ENCODE measurements at places on chromosomes 3 and 15.

GRCh38 chr3:103992469-103992868 lies 1374.2 kb upstream of the ALCAM start:
- DNase-seq, result no peak

DNA sequence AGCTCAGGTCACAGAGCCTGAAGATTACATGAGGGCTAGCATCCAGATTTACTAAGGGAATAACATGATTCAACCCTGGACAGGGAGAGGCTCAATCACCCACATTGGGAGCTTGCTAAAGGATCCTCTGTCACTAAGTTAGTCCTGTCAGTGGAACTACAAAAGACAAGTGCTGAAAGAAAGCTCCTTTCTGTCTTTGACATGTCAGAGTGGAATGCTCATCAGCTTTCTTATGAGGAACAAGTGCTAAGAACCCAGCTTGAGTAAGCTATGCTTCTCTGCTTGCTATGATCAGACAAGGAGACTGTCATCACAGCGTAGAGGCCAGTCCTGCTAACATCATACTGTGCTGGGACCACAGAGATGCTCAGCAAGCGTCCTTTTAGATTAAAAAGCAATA lies 74.5 kb downstream of the MB21D2 start:
- no peak for DNase-seq

DNA sequence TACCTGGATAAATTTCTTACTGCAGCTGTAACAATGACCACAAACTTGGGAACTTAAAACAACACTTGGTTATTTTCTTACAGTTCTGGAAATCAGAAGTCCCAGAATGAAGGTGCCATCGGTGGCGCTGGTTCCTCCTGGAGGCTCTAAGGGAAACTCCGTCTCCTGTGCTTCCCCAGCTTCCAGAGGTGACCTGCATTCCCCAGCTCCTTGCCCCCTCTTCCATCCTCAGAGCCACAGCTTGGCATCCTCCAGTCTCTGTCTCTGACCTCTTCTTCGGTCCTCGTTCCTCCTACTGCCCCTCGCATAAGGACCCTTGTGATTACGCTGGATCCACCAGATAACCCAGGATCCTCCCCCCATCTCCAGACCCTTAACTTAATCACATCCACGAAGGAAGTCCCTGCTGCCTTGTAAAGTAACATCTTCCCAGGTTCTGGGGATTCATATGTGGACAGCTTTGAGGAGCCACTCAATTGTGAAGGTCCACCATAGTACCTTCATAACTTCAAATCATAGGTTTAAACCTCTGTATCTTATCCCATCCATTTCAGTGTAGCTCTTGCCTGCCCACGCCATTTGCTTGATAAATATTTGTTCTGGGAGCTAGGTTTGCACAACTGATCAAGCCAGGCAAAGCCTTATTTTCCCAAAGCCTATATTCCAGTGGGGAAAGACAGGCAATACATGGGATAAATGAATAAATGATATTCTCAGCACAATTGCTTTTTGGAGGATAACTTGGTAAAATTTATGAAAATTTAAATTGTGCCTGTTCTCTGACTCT lies 34.8 kb downstream of the KLF15 start:
- DNase-seq, result no peak

DNA sequence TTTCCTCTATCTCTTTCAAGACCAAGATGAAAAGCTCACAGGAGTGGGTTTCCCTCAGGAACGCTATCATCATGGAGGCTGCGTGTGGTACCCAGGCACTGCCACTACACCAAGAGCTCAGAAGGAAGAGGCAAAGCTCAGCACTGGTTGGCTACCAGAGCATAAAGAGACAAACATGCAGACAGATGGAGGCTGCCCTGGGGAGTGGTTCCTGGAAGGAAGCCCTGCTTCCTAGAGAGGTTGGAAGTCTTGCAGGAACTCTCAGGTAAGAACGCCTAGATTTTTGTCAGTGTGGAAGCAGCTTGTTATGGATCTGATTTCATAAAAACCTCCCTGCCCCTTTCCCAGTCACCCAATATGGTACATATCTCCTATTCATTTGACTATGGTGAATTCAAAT lies 49.9 kb upstream of the ADCY5 start:
- no peak for DNase-seq

GRCh38 chr3:62228467-62228866 lies 144.9 kb downstream of the FEZF2 start:
- DNase-seq, result no peak

DNA sequence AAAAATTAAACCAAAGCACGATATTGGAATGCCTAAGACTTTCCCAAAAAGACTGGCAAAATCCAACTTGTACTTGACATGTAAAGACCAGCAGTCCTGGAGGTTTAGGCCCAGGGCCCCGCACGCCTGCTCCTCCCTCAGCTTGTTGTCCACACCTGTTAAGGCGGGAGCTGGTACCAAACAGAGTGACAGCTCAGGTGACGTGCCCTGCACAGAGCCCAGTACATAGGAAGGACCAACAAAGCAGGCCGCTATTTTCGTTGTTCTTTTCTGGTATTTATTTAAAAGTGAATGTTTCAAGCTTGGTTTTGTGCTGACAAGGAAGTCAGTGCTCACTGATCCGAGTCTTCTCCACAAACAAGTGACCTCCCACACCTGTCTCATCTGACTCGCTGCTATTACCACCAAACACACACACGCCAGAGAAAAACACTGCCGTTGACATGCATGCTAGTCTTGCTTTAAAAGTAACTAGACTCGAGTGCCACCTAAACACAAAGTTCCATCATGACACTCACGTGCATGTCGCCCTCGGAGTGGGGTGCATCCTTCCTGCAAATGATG lies 50.2 kb downstream of the HERC2 start:
- no peak for DNase-seq

DNA sequence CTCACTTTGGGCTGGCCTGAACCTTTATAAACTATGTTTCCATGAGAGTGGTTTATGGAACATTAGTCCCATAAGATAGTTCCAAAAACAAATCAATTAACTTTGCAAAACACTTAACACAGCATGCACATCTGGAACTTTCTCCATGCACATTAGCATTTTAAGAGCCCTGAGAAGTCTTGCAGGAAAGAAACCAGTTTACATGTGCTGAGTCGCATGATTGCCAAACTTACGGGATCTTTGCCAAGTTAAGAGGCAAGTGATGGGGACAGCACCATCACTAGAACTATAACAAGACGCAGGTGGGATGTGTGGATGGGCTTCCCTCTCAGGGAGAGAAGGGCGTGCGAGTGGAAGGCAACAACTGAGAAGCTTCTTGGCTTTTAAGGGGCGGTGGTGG lies 20.7 kb downstream of the ADAMTS9 start:
- no peak for DNase-seq

GRCh38 chr3:104214277-104214676 lies 1152.4 kb upstream of the ALCAM start:
- no peak for DNase-seq

DNA sequence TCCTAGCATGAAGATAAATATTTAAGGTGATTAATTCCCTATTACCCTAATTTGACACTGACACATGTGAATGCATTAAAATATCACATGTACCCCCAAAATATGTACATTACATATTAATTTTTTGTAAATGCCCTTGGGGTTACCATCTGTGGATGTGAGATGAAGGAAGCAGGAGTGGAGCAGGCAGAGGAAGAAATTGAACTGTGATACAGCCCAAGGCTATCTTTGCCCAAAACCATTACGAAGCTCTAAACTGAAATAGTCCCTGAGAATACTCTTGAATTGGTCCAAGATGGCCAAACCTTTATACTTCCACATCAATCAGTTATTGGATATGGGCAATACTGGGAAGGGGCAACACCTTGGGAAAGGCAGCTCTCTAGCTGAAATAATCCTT lies 105.0 kb downstream of the CLASP2 start:
- DNase-seq, result no peak

DNA sequence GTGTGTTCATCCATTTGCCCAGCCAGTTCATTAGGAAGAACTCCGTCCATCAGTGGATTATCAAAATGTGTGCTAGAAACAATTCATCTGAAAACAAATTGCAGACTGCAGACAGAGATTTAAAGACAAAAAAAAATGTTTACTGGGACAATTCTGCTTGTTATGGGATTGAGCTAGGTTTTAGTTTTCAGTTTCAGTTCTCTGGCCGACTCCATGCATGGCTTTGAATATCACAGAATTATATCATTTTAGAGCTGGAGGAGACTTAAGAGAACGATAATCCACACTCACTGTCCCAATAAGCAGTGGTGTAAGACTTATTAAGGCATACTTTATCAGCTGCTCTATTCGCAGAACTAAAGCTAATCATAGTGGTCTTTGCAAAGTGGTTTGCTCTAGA lies 51.1 kb downstream of the TFG start:
- no peak for DNase-seq

- no peak for DNase-seq
These were observed 716.5 kb upstream of the GOLIM4 start for GRCh38 chr3:168812234-168812633.

GRCh38 chr15:64455961-64456371 lies 4.4 kb upstream of the ZNF609 start:
- DNase-seq, result no peak

DNA sequence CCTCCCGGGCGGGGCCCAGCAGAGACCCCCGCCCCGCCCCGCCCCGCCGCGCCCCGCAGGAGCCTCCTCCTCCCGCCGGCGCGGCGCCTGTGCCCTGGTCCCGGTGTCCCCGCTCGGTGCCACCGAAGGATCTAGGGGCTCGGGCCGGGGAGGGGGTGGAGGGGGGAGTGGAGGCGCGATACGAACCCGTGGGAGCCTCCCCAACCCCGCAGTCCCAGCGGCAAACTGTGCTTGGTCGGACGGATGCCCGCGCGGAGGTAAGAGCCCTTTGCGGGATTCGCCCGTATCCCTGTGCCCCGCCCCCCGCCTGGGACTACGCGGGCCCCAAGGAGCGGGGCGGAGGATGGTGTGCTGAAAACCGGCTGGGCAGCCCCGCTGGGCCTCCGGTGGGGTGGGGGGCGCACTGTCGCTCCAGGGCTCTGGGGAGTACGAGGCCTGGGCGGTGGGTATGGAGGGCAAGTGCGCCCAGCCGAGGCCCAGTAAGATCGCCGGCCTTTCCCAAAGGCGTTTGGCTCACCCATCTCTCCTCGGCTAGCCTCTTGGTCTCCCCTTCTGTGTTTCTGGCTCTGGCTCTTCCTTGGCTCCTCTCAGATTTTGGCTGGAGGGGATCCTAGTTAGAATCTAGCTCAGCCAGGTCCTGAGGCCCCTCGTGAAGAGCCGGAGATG lies 65.6 kb upstream of the POLG start:
- no peak for DNase-seq

DNA sequence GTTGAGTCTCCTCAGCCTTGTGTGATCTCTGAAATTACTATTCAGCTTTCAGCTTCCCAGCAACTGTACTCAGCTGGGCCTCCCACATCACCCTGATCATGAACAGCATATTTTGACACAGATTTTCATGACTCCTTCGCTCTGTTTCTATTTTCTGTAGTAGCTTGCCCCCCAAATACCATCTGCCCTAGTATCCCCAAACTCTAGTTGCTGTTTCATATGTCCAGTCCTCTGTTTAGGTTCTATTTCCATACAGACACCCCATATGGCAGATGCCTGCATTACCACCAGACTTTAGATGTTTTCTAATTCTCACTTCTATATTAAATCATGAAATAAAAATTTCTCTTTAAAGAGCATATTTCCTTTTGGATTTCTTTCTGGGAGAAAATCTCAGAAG lies 217.2 kb upstream of the ARPP21 start:
- no peak for DNase-seq

DNA sequence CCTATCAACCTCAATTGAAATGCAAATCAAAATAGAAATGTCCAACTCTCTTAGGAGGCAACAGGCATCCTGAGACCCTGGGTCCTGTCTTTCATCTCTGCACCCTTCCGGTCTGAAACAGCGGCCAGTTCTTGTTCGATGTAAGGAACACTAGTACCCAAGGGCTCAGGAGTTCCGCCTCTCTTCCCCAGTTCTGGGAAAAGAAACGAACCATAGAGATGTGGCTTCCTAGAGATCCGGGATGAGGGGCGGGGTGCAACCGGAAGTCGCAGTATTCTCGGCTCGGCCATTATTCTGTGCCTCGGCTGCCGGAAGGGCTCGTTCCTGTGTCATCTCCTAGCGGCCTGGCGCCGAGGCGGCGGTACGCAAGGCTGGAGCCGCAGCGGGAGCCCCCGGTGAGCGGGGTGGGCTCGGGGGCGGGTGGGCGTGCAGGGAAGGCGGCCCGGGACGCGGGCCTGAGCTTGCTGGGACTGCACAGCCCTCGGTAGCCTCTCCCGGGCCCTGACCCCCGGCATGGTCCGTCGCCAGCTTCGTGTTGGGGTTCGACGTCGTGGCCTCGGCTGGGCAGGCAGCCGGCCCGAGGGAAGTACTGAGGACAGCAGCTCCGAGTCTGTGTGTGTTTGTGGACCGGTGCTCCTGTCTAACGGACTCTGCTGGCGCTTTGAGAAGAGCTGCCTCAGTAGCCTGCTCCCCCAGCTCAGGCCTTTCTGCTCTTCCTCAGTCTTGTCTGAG lies at the start of gene ZNF197:
TSS of gene ZNF197 (plus strand) at position 288 of the 732 bp plus-strand sequence. CDS start 4,119 bp downstream, outside the sequence.
- DNase-seq, result peak; percentile 67

DNA sequence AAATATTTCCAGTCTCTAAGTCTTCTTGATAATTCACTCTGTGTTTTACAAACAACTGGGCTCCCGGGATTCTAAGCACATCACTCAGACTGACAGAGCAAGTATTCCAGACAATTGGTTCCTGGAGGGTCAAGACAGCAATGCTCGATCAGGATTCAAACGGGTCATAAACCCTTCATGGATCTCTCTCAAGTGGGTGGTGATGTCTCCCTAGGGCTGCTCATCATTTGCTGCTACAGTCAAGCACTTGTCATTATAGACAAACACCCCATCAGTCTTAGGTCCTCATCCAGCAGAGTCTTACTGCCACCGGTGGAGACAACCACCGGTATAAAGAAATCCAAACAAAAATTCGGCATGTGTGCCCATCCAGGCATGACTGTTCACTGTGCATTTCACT lies 921.1 kb downstream of the FHIT start:
- no peak for DNase-seq

GRCh38 chr3:156171281-156172267 lies 51.2 kb downstream of the KCNAB1 start:
- no peak for DNase-seq

- DNase-seq, result no peak
These were observed 114.3 kb downstream of the EEFSEC start for GRCh38 chr3:128267541-128267940.

DNA sequence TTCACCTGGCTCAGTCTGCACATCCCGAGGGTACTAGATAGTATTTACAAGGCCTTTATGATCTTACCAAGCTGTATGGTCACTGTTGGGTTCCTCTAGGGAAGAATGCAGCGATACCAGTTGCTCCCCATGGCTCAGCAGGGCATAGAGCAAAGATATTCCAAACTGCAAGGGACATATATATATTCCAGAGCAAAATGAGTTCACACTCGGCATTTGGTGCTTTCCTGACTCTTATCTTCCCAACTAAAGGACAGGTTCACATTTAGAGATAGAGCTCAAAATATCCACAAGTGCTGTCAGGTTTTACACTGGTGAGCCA lies 3.5 kb upstream of the SPG11 start:
- DNase-seq, result no peak

DNA sequence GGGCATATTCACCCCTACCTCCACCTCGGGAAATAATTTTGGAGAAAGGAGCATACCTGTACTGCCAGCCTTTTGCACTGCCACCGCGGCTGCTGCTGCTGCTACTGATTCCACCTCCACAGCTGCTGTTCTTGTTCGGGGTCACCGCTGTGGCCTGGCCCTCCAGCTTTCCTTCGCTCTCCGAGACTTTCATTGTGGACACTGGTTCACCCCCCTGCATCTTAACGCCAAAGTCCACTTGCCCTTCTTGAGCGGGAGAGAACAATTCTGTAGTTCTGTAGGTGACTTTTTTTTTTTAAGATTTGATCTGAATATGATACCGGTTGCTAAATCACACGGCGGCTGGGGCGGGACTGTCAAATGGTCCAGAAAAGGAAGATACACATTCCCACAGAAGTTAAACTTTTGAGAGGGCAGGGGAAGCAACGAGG lies 701 bp downstream of the OSBPL11 start:
- no peak for DNase-seq

GRCh38 chr3:130537673-130538304 lies 20.8 kb downstream of the COL6A6 start:
- DNase-seq, result no peak

All from CD4-positive, alpha-beta T cell treated with Interleukin-15 for 4 hours (primary cell).